ENCODE measurements at places on chromosomes 13 and 19. TPM values are rescaled to one million over a fixed set of nuclear protein-coding genes. Genes with fewer than 3 reads are reported as not detected.

GRCh38 chr19:2243274-2244124 lies 5.6 kb upstream of the AMH start:
- DNase-seq: no peak

DNA sequence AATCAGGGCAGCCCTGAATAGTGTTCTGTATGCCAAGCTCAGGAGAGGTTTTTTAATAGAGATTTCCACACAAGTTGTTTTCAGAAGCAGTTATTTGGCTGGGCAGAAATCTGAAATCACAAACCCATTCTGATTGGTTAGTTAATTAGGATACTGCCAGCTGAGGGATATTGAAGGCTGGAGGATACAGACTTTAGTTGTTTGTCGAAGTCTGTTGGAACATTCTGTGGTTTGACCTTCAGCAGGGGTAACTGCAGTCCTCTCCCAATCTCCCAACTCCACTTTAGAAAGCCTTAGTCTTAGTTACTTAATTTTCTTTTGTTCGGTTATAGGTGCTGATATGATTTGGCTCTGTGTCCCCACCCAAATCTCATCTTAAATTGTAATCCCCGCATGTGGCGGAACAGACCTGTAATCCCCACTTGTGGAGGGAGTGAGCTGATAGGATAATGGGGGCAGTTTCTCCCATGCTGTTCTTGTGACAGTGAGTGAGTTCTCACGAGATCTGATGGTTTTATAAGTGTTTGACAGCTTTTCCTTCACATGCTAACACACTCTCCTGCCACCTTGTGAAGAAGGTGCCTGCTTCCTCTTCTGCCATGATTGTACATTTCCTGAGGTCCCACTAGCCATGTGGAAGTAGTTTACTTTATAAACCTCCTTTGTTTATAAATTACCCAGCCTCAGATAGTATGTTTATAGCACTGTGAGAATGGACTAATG lies 169.2 kb downstream of the GPC5 start:
- DNase-seq: no peak

GRCh38 chr19:10113964-10114650 lies 2.6 kb downstream of the P2RY11 start:
- DNase-seq: no peak

GRCh38 chr13:68176475-68176874 lies 946.3 kb upstream of the PCDH9 start:
- DNase-seq: no peak

DNA sequence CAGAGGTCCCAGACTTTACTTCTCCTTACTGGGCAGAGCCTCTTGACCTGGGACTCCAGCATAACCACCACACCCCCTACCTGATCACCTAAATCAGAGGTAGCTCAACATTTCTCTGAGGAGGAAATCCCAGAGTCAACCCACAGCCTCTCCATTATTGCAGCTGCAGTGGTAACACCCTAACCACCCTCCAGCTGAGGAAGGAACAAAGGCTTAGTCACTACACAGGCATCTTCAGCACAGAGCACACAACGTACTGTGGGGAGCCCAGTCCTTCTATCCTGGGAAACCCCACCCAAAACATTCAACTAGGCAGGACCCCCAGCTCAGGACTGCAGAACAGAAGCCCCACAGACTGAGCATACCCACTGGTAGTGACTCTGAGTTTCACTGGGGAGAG lies 824.7 kb upstream of the SLITRK5 start:
- DNase-seq: no peak

GRCh38 chr13:50249144-50249521 lies 233.9 kb downstream of the KCNRG start:
- no peak for DNase-seq

DNA sequence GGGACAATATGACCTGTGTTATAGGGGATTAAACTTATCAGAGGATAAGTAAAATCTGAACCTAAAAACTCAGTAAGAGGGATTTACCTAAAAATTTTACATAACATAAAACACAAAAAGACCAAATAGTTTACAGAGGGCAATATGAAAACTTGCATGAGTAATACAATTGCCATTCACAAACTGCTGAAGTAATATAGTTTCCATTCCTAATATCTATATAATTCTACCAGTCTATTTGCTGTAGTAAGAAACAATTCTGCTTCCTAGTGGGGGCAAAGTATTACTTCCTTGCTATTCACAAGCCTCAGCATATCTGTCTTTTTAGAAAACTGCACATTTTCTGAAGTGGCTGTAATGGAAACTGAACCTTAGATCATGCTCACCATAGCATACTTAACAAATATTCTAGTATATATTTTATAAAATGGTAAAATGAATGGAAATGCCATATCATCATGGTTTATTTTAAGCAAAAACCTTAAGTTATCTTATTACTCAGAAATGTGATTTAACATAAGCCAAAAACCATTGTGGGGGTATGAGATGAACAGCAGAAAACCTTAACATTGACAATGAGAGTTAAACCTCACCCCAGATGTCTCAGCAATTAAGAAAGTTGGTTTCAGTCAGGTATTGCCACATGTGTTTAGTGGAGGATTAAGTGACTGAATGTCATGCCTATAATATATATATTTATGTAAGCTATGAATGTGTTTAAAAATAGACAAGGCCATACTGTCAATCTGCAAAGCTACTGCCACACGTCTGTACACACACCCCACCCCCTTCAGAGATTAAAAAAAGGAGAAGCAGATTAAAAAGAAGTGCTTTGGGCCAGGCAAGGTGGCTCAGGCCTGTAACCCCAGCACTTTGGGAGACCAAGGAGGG lies 136.8 kb downstream of the MIPEP start:
- no peak for DNase-seq

- DNase-seq: no peak
Measured at GRCh38 chr19:42529248-42529764, 1.0 kb upstream of the CEACAM1 start.

DNA sequence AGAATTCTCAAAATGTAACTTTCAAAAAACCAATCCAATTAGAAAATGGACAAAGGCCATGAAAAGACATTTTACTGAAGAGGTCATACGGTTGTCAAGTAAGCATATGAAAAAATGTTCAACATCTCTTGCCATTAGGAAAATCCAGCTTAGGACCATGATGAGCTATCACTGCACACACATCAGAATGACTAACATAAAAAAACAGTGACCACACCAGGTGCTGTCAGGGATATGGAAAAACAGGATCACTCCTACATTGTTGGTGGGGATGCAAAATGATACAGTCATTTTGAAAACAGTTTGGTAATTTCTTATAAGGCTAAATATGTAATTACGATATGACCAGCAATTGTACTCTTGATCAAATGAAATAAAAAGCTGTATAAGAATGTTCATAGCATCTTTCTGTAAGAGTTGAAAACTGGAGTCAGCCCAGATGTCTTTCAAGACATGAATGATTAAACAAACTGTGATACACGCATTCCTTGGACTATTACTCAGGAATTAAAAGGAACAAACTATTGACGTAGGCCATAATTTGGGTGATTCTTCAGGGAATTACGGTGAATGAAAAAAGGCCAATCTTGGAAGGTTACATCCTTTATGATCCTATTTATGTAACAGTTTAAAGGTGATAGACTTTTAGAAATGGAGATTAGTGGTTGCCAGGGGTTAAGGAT lies 26.9 kb upstream of the RCBTB2 start:
- DNase-seq: no peak

DNA sequence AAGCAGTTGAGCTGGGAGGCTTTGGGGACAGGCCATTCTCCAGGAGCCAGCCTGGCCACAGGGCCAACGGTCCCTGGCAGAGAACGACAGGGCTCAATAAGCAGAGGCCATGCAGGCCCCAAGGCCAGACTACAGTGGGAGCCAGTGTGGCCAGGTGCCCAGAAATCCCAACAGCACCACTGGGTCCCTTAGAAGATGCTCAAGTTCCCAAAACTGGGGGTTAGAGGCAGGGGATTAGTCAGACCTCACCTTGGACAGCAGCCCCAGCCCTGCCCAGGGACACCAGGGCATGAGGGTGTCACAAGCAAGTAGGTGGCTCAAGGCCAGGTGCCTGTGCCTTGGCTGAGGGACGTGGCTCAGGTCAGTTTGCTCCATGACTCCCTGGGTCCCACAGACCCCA lies 12.8 kb downstream of the SCGB2B2 start:
- DNase-seq: no peak

- peak; percentile 5 for DNase-seq
Measured at GRCh38 chr13:65540175-65540574, 1690.0 kb downstream of the PCDH9 start.

DNA sequence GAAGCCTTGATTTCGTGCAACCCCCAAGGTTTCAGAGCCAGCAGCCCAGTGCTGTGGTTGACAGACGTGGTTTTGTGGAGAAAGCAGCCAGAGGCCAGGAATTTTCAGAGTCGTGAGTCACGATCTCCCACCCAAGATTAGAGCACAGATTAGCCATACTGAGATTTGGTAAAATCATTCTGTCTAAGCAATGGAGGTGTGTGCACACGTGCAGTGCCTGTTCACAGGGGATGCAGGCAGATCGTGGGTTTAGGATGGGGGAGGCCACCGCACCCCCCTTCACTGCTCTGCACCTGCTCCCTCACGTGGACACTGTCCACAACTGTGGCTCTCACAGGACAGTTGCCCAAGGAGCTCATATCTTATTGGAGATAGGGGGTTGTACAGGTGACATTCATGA lies 46.6 kb upstream of the GPR183 start:
- peak; percentile 46 for DNase-seq

GRCh38 chr19:33462112-33462791 lies 59.3 kb downstream of the PEPD start:
- no peak for DNase-seq

- no peak for DNase-seq
Measured at GRCh38 chr19:2845107-2845506, 3.8 kb downstream of the ZNF555 start.

DNA sequence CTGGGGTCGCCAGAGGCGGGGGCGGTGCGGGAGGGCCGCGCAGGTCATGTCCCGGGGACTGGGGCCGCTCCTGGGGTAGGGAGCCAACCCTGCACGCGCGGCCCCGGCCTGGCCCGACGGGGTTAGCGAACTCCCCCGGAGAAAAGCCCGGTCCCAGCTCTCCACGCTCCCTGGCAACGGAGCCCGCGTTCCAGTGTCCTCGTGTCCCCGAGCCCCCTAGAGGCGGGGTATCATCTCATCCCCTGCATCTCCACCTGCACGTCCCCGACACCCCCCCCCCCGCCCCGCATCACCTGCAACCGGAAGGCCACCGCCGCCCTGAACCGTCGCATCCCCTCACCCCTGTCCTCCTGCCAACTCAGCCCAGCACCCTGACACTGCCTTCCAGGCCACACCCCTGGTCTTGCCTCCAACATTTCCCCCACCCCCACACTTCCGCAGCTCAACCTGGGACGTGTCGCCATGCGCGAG lies 2.7 kb downstream of the WDR88 start:
- DNase-seq: no peak

GRCh38 chr19:2140138-2140569 lies 11.2 kb downstream of the AP3D1 start:
- DNase-seq: no peak

TNFRSF19 gene
- total RNA-seq: 10.1 TPM

NTN5 gene
- total RNA-seq: 0.12 TPM

STOML3 gene
- total RNA-seq: not detected

AMER2 gene
- total RNA-seq: not detected

CEACAM21 gene
- not detected for total RNA-seq

KIR2DL3 gene
- not detected for total RNA-seq

ZNF880 gene
- total RNA-seq: 9.0 TPM

Measured in HFFc6 (cell line).